ENCODE measurements at places on chromosomes 2 and 18.
A peak's percentile ranks its signal among the peaks of the same experiment; 100 is the strongest.

DNA sequence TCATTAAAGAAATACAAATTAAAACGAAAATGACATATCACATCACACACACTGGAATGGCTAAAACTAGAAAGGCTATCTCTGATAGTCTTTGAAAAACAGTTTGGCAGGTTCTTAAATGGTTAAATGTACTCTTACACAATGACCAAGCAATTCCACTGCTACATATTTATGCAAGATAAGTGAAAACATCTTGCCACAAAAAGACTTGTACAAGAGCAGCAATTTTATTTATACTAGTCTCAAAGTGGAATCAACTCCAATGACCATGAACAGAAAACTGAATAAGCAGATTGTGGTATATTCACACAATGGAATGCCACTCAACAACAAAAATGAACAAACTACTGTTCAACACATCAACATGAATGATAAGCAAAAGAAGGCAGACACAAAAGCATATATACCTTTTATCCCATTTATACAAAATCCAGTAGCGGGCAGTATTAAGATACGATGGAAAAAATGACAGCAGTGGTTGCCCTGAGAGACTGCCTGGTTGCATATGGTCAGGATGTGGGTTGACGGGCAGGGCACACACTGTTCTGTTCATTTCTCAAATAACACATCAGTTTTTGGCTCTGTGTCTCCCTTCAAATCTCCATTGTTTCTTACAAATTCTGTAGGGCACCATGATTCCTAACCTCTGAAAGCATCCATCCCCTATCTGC is 25.4 kb downstream of the SP100 start:
- DNase-seq = peak; percentile 20

DNA sequence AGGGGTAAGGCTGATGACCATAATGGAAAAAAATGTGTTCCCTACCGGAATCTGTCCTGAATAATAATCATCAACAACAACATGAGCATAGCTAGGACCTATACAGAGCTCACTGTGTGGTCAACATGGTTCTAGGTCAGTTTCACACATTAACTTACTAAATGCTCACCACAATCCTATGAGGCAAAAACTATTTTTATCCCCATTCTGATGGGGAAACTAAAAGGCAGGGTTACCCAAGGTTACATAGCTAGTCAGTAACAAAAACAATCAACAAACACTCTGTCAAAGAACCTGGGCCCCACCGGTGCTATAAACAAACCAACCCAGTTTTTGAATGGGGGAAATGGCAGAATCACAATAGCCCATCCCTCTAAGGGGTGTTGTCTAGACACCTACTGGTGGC is 40.1 kb downstream of the AOX1 start:
- no peak for DNase-seq

GRCh38 chr2:88131201-88131998 is 3.5 kb upstream of the FABP1 start:
- no peak for DNase-seq

GRCh38 chr2:19009510-19009909 is 348.9 kb downstream of the OSR1 start:
- DNase-seq = no peak

DNA sequence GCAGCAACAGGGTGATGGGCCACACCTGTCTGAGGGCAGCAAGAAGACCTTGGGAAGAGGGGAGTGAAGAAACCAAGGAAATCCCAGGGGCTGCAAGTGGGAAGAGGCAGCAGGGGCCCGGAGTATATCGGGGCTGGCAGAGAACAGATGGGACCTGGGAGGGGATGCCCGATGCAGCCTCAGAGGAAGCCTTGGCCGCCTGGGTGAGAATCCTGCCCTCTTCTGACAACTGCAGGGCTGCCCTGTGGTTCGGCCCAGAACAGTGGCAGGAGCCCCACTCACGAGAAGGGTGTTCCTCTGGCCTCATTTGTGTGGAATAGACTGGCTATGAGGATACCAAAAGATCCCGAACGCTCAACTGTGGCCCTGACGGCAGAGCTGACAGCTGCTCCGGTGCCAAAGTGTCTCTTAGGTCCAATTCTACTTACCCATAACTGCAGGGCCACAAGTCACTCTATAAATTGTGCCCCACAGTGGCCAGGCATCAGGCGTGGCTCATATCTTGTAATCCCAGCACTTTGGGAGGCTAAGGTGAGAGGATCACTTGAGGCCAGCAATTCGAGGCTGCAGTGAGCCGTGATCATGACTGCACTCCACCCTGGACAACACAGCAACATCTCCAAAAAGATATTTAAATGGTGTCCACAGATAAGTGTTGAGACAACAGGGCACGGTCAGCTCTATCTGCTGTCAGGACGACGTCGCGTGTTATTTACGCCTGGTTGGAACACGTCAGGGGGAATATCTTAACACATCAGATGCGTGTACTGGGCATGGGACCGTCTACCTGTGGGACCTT is 23.6 kb upstream of the ID2 start:
- DNase-seq = no peak

DNA sequence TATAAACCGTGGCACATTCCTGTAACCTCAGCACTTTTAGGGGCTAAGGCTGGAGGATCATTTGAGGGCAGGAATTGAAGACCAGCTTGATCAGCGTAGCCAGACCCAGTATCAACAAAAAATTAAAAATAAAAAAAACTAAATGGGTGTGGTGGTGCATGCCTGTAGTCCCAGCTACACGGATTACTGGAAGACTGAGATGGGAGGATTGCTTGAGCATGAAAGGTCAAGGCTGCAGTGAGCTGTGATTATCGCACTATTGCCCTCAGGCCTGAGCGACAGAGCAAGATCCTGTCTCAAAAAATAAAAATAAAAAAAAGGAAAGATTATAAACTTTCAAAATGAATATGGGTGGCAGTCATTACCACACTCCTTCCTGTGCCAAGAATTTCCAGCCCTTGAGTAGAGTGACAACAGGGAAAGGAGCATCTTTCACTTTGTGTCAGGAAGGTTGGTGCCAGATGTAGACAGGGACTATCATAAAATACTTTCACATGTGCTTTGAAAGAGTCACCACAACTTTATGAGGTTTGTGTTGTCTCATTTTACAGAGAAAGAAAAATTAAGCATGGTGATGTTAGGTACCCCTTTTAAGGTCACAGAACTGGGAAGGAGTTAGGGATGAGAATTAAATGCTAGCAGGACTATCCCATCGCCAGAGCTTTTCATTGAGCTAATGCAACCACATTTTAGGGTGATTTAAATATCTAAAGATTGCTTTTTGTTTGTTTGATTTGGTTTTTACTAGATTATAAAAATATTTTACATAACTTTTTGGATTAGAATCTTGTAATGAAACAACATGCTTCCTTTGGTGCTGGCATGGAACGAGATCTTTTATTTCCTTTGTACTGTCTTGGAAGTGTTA is 1617.4 kb upstream of the ACVR2A start:
- no peak for DNase-seq

DNA sequence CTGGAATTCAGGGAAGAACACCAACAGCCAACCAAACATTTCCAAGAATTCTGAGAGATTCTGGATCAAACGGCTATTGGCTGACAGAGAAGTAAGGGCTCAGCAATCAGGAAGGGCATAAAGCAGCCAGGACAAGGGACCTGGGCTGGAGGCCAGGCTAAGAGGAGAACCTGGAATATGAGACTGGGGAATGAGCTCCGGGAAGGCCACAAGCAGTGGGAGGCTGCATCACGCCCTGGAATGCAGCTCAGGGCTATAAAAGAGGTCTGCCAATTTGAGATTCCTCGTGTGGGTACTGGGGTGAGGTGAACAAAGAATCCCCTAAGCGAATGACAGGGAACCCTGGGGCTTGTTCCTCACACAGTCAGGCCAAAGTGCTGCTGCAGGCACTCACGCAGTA is 60.4 kb downstream of the ANO7 start:
- DNase-seq = no peak

DNA sequence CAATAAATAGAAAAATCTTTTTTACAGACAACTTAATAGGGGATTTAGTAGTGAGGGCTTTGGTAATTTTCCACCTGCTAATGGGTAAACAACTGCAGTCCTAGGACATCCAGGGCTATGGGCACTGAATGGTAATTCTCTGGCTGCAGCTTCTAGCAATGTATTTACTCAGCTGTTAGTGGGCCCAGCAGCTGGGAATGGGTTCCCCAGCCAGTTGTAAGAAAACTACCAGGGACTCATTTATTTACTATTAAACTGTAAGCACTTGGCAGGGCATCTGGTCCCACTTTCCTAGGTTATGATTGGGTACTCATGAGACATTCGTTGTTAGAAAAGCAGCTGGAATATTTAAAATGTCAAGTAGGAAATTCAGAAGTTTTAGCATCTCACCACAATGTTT is 363.8 kb upstream of the TRIB2 start:
- no peak for DNase-seq

DNA sequence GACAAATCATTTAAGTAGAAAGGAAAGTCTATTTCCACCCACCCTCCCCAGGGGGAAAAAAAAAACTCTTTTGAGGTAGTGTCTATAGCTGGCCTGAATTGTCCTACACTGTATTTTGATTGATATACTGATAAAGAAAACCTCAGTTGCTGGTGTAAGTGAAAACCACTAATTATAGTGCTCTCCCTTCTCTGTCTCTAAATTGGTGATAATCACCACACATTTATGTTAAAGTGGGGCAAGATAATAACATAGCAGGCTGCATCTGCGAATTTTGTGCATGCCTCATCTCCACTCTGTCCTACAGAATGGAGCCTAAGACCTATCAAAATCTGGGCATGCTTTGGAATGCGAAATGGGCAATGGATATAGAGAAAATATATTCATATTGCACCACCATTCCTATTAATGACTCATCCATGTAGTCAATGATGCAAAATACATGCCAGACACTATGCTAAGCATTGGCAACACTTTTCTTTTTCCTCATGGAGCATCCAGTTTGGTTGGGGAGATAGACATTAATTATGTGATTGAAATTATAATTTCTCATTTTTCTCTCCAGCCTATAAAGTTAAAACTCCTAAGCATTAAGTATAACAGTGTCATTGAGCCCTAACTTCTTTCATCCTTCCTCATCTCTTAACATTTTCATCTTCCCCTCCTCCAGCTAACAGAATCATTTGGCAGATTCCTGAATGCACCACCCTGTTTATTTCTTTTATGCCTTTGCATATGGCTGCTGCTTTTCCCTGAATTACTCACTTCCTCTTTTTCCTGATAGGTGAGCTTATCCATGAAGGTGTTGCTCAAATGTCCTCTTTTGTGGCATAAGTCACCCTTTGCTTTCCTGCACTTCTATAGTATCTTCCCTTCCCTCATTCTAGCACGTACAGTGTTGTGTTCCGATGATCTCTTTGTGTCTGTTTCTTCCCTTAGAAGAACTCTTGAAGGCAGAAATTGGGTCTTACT is 58.2 kb downstream of the SLC9A2 start:
- no peak for DNase-seq

DNA sequence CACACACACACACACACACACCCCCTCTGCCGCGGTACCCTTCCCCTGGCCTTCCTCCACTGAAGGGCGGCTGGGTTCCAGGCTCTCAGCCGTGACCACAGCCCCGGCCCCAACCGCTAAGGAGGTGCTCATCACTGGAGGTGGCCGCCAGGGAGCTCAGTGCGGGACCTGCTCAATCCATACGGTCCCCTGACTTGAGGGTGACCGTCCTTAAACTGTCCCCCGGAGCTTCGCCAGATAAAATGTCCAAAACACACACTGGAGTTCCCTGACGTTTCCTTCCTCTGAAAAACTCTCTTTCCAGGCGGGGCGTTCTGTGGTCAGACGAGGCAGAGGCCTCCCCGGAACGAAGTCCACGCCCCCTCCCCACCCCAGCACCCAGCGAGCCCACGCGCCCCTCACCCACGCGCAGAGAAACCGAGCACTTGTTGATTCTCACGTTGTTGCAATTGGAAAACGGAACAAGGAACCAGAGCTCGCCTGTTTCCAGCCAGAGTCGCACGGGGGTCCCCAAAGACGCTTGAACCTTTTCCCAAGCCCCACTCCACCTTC is 1.4 kb downstream of the MBP start:
- DNase-seq = no peak

- no peak for DNase-seq
These were observed 151.8 kb downstream of the PIK3C3 start for GRCh38 chr18:42106784-42107183.

DNA sequence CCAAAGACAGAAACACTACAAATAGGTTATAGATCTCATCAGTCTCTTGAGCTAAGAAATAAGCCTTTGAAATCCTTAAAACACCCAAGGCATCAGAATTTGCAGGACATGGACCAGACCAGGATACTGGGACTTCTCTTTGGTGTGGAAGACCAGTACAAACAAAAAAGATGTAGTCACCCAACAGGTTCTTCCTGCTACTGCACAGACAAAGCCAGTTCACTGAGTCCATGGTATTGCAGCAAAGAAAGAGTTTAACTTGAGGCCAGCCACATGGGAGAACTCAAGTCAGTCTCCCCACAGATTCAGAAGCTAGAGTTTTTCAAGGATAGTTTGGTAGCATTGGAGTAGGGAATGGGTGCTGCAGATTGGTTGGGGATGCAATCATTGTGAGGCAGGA is 169.6 kb upstream of the NDUFV2 start:
- DNase-seq = no peak

DNA sequence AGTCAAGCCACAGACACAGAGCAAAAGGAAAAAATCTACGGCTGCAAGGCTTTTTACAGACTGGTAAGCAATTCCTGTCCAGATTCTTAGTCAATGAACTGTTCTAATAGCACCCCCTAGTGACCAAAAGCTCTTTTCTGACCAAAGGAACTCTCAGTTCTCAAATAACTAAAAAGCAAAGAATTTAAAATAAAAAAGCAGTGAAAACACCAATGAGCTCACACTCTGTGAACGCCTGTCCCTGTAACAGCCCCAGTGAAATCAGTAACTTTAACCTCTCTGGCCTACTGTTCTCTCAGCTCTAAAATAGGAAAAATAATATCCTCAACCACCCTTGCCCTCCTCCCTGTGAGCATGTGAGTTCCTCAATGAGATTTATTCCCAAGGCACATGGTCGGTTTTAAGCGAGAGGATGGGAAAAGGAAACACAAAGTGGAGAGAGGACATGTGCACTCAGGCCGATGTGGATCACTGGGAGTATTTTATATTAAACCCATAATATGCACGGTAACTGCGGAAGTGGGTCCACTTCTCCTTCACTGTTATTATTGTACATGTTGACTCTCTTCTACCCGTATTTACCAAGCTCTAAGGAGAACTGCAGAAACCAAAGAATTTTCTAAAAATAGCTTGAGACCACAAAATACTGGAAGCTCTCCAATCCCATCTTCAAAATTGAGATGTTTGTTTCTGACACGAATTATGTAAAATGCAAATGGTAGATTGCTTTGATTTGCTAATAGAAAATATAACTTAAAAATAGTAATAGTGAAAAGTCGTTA is 128.5 kb downstream of the STK39 start:
- DNase-seq = no peak

DNA sequence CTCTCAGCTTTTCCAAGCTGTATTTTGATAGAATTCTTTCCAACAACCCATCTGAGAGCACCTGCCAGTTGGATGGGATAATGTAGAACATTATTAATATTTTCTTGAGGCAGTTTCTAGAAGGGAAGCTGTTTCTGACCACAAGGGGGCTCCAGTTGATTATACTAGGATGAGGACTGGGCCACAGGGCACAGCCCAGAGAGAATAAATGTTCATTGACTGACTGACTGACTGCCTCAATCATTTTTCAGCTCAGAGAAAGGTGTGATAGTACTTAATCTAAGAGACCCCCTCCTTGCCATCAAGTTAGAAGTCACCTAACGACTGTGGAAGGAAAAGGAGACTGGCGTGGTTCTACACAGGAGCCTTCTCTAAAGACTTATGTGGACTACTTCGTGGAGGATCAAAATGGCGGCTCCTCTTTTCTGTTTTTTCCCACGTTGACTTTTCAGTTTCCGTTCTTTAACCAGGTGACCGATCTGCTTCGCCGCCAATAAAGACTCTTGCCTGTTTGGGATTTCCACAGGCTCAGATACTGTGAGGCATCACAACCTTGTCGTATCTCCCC is 31.9 kb upstream of the CREG2 start:
- DNase-seq = peak; percentile 54

Data from effector CD4-positive, alpha-beta T cell (primary cell).